ENCODE measurements at places on chromosomes 3 and 15.

DNA sequence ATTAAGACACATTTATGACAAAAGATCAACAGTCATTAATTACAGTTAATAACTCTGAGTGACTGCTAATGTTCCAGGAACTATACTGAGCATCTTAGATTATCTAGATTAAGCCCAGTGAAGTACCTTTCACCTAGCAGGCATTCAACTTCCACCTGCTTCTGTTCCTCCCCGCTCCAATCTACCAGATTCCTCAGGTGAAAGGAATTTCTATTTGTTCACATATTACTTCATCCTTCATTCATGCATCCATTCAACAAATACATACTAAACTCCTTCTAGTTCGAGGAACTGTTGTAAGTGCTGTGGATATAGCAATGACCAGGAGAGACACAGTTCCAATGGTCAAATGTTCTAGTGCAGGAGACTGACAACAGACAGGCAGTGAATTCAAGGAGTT lies 139.3 kb downstream of the FILIP1L start:
- ATAC-seq: no peak

- peak; percentile 47 for ATAC-seq
These were observed 3.5 kb upstream of the MNS1 start for GRCh38 chr15:56468401-56468800.

- no peak for ATAC-seq
These were observed 3.7 kb upstream of the PLA2G4F start for GRCh38 chr15:42160136-42160535.

- no peak for ATAC-seq
These were observed 301.4 kb downstream of the CNTN6 start for GRCh38 chr3:1394188-1394587.

DNA sequence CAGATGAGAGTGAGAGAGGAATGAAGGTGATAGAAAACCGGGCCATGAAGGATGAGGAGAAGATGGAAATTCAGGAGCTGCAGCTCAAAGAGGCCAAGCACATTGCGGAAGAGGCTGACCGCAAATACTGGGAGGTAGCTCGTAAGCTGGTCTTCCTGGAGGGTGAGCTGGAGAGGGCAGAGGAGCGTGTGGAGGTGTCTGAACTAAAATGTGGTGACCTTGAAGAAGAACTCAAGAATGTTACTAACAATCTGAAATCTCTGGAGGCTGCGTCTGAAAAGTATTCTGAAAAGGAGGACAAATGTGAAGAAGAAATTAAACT lies 88.9 kb downstream of the EOMES start:
- ATAC-seq: peak; percentile 42

GRCh38 chr3:117603097-117603496 lies 893.5 kb downstream of the TUSC7 start:
- no peak for ATAC-seq

GRCh38 chr3:18747383-18747782 lies 322.2 kb upstream of the SATB1 start:
- no peak for ATAC-seq

DNA sequence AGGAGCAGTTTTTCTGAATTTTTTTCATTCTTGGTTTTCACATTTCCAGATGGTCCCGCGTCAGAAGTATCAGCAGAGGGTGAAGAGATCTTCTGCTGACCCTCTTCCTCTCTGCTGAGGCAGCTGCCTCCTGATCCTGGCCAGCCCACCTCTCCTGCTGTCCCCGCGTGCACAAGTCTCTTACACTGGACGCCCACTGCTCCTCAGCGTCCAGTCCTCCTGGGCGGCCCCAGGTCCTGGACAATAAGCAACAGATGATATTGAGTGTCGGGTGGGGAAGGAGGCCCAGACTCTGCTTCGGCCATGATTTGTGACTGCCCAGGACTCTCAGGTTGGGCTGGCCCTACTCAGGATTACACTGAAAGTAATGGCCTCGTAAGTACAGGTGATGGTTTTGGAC lies 50.1 kb downstream of the KLHL25 start:
- ATAC-seq: no peak

- no peak for ATAC-seq
These were observed 413.7 kb downstream of the PDCD6IP start for GRCh38 chr3:34212175-34212574.

GRCh38 chr15:74443100-74443909 lies 9.5 kb upstream of the SEMA7A start:
- ATAC-seq: no peak

DNA sequence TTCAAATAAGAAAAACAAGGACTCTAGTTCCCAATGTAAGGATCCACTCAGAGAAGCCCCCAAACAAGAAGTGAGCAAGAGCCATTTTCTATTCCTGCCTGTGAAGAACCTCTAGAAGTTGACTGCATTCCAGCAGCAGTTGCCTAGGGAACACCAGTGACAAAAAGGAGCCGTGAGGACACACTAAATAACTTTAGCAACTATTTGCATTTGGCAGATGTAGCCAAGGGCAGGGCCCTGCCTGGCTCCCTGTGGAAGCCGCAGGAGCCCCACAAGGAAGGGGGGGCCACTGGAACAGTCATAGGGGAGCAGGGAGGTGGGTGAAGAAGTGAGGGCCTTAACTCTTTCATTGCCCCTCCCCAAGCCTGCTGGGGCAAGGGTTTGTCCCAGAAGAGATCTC lies 470.2 kb upstream of the PROK2 start:
- no peak for ATAC-seq

DNA sequence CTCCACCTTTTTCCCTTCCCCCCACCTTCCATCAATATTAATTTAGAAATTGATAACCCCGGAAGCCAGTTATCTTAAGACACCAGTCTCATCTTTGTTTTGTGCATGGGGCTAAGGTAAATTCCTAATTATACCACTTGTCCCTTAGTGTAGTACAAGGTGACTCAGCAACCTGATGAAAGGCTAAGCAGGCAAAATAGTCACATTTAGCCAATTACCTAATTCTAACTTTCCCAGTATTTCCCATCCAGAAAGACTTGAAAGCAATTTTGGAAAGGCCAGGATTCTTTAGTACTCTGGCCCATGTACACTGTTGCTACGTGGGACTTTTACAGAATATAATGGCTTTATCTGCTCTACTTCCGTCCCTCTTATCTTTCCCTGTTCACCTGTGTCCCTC lies 72.6 kb downstream of the SETD5 start:
- ATAC-seq: no peak
